NCI-H2081 treated with DMSO at 0.1 percent for 48 hours (cell line): ENCODE measurements at places on chromosomes 7 and 10.

- no peak for DNase-seq
These were observed 974.5 kb downstream of the LRMDA start for GRCh38 chr10:76405922-76406321.

DNA sequence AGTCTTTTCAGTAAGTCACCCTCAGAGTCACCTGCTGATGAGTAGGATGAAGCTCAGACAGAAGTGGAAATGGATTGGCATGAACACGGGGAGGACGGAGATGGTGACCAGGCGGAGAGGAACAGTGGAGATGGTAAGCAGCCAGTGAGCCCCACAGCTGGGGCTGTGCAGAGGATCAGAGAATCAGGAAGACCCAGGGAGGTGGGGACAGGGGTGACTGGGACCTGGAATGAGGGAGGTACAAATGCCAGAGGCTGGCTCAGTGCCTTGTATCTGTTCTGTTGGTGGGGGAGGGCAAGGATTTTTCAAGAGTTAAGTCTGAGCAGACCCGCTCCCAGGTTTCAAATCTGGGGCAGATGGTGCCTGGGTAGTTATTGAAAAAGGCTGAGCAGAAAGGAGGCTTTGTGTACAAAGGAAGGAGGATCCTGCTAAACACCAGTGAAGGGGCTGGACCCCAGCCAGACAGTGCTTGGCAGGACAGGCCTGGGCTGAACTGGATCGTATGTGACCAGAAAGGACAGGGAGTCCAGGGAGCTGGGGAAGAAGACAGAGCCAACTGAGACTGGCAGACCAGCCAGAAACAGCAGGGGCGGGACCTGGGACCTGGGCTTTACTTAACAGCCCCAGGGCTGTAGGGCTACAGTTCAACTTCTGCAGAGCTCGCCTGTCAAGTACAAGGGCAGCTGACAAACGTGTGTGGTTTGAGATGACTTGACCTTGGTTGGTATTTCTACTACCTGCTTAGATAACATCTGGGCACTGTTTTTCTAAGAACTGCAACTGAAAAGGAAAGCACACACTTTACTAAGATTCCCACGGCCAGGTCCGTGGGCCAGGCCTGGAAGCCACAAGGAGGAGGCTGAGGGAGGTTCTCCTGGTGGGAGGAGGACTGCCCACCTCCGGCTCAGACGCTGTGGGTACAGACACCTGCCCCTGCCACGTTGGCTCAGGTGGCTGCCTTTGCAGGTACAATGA is 13.2 kb upstream of the FRMPD2 start:
- no peak for DNase-seq

DNA sequence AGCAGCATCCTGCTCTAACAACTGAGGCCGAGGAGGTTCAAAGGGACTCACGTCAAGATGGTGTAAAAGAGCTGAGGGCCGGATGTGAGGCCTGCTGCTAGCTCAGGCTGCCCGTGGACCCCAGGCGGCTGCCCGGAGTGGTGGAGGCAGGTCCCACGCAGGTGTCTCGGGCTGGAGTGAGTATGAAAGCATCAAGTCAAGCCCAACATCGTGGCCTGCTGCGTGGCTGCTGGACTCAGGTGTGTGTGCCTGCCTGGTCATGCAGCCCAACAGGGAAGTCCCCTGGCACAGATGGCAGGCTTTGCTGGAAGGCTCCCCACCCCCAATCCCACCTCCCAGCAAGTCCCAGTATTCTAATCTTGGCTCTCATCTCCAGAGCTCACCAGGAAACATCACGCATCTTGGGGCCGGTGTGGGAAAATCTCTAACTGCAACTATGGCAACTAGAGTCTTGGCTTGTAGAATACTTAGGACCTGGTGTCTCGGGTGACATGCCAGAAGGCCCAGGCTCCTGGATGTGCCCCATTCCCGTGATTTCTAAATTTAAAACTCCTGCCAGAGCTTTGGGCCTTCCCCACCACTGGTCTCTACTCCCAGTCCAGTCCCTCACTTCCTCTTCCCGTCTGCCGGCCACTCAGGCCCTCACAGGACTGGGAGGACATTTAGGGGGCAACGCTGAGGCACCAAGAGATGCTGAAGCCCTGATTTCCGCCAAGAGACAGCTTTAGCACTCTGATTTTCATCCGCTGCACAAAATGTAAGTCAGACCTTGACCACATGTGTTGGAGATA is 85.9 kb downstream of the PRKAG2 start:
- DNase-seq: no peak

DNA sequence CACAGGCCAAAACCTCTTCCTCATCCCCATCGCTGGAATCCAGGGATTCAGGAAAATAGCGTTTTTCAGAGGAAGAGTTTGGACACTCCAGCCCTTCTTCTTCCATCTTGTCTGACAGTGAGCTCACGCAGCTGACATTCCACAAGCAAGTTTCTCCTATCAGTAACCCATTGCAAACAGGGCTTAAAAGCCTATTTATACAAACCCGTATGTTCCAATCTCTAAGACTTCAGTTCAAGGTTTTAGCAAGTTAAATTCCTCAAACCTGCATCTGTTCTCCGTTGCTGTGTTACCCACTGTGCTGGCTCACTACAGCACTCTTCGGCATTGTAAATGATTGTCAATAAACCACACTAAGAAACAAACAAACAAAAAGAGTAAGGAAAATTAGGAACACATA is 373 bp downstream of the DHX32 start:
- no peak for DNase-seq

DNA sequence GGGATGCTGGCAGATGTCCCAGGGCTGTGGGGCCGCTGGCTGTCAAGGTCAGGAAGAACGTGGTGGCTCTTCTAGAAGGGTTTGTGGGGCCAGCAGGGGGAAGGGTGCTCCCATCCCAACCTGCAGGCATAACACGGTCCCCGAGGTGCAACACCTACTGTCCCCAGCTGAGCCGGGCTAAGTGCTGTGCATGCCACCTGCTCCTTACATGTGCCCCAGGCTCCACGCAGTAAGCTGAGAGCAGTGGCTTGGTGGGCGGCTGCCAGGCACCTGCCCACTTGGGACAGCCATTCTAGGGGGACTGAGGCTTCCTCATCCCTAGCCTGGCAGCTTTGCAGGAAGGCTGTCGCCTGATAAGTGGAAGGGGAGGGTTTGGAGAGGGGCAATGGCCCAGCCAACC is 14.2 kb upstream of the ZNF735 start:
- DNase-seq: no peak

GRCh38 chr7:31087351-31087750 is 35.2 kb downstream of the ADCYAP1R1 start:
- no peak for DNase-seq

DNA sequence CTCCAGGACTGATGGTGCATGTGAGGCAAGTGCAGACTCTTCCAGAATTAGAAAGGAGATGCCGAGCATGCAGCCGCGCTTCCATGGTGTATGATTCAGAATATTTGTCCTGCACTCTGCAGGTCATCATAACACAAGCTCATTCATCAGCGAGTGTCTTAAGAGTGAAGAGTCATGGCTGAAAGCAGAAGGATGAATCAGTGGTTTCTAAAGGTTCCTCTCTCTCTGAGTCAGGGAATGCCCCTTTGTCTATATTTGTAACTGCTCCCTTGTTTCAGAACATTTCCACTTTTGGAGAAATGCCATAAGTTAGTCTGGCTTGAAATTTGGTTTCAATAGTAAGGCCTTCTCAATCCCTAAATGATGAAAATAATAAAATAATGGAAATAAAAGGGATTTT is 52.3 kb downstream of the HECW1 start:
- DNase-seq: no peak

- no peak for DNase-seq
These were observed 42.6 kb upstream of the AMPH start for GRCh38 chr7:38673795-38674194.
